ENCODE measurements at places on chromosomes 7 and 10. TPM values are rescaled to one million over a fixed set of nuclear protein-coding genes. Genes with fewer than 3 reads are reported as not detected.

Gene ALOX5
- total RNA-seq = 1.9 TPM

Gene DYNC1I1
- total RNA-seq = not detected

- DNase-seq = no peak
Measured at GRCh38 chr7:7793921-7794320, 75.5 kb upstream of the RPA3 start.

DNA sequence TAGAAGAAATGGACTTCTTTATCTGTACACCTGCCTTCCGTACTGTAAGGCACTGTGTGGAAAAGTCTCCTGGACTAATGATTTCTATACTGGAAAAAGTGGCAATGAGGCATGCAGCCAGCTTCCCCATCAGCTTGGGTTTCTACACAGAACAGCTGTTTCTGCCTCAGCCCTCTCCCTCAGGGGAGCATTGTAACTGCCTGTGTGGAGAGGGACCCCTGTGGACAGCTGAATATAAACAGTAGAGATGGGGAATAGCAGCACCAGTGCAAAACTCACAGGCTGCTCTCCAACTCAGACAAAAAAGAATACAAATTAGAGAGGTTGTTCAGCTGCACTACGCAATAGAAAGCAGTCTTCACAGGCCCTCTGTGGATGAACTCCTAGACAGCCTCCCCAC, 451.3 kb upstream of the MBL2 start:
- no peak for DNase-seq

Gene SAP25
- 18.2 TPM for total RNA-seq

GRCh38 chr7:6035165-6035564, 4.0 kb downstream of the ANKRD61 start:
- DNase-seq = no peak

DNA sequence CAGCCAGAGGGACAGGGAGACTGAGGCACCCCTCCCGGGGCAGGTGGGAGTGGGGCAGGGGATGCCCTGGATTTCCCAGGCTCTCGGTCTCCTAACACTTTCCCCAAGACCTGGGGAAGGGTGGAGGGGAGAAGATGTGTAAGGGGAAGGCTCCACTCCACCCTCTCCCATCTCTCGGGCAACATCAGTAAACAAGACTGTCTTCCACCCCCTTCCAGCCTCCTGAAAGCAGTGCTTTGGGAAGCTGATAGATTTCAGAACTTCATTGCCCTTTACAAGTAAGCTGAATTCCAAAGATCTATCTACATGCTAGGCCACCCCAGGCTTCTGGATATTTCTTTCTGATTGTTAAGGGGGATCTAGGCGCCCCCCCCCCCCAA, 3.7 kb downstream of the FLNC start:
- no peak for DNase-seq
